GM23248 (cell line): ENCODE measurements at places on chromosomes 11 and 22.

DNA sequence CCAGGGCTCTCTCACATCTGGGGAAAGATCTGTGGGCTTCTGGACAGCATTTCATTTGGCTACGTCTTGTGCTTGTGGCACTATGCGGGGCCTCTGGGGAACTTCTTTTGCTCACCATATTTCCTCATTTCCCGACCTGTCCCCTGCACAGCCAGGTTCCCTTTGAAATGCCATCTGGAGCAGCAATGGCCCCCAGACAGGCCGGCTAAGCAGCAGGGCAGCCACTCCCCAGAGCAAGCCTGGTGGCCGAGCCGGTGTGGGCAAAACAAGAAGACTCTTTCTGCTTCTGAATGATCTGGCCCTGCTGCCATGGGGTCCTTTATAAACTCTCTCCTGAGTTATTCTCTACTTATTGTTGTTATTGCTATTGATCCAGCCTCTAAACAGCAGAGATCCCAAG is 190.7 kb upstream of the NECTIN1 start:
- no peak for DNase-seq

DNA sequence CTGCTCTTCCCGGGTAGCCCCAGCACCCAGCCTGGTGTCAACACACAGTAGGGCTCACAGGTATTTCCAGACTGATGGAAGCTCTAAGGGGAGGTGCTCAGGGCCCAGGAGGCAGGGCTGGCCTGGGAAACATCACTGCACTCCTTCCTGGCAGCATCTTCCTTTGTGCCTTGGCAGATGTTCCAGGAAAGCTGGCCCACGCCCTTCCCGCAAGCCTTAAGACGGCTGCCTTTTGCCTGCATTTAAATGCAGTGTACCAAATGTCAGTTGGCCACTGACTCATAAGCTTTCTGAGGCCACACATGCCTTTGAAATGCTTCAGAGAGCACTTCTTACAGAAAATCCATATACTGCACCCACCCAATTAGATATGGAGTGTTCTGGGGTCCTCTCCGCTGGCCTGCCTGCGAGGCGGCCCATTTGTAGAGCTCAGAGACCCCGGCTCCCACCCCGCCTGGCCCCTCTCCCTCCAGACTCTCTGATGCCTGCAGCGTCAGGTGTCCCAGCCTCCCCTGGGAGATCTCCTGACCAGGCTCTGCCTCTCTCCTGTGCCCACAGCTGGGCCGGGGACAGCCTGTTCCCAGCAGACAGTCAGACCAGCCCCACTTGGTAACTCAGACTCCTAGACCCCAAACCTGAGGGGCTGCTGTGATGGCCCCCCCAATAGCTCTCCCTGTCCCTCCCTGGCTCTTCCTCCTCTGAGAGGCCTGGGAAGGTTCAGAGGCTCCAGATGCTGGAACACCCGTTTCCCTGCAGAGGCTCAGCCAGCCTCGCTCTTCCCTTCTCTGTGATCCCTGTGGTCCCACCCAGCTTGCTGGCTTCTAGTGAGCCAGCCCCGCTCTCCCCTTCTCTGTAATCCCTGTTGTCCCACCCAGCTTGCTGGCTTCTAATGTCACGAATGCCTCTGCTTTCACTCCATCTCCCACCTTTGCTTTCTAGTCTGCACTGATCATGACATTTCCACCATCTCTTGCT is 47.6 kb upstream of the THY1 start:
- peak; percentile 98 for DNase-seq

- DNase-seq, result no peak
Measured at GRCh38 chr11:119468511-119468910, 45.5 kb upstream of the THY1 start.

DNA sequence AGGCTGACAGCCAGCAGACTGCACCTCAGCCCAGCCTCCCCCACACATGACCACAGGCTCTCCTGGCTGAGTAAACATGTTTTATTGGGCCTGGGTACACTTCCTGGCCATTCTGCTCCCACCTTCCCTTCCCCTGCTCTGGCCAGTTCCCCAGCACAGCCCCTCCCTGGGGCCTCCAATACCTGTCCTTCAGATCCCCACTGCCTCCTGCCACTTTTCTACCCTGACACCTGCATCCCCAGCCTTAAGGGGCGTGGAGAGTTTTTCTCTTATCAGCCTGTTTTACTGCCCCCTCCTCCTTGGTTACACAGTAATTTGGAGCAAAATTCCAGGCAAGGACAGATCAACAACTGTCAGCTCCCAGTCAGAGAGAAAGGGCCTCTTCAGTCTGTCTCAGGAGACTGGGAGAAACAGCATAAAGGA is at the start of gene ISX:
ISX (plus strand) TSS at position 363 of the 423 bp plus-strand sequence. CDS start 930 bp downstream, outside the sequence.
- DNase-seq, result no peak

- DNase-seq, result no peak
Measured at GRCh38 chr11:13667795-13668101, 720 bp upstream of the FAR1 start.

- no peak for DNase-seq
Measured at GRCh38 chr22:24730864-24731263, 43.7 kb downstream of the PIWIL3 start.

DNA sequence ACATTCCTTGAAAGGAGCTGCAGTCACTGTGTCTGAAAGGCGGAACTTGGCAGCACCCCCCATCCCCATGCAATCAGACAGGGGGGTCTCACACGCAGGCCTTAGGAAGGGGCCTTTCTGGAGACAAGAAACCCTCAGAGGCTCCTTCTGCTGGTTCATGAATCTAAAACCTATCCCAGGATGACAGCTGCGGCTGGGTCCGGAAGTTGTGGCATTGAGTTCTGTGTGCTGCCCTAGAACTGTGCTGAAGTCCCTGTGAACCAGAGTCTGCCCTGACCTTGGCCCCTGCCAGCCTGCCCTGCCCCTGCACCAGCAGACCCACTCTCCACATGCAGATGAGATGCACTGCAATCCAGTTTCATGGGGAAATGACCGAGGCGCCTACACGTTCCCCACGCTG is 268.0 kb downstream of the CTTN start:
- no peak for DNase-seq

DNA sequence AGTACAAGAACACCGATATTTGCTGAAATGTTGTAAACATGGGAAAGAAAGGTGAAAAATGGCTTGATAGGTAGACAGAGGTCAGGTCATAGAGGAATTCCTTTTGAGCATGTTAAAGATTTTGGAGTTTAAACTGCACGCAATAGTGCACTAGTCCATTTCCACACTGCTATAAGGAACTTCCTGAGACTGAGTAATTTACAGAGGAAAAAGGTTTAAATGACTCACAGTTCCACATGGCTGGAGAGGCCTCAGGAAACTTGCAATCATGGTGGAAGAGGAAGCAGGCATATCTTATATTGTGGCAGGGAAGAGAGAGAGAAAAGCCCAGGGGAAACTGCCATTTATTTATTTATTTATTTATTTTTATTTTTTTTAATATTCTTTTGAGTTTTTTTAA is 5.0 kb downstream of the OR10A5 start:
- no peak for DNase-seq

GRCh38 chr11:46338636-46338987 is 8.7 kb upstream of the DGKZ start:
- no peak for DNase-seq

DNA sequence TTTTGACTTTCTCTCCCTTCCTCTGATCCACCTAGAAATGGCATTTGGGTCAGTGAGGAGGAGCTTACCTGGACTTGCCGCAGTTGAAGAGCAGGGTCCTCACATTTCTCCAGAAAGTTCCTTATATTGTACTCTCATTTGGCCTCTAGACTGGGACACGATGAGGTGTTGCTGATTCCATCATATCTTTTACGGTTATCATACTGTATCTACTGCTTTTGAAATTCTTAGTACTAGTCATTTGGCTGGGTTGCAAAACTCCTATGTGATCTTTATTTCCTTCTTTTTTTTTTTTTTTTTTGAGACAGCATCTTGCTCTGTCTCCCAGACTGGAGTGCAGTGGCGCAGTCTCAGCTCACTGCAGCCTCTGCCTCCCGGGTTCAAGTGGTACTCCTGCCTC is 58.7 kb upstream of the FAM181B start:
- DNase-seq, result no peak

DNA sequence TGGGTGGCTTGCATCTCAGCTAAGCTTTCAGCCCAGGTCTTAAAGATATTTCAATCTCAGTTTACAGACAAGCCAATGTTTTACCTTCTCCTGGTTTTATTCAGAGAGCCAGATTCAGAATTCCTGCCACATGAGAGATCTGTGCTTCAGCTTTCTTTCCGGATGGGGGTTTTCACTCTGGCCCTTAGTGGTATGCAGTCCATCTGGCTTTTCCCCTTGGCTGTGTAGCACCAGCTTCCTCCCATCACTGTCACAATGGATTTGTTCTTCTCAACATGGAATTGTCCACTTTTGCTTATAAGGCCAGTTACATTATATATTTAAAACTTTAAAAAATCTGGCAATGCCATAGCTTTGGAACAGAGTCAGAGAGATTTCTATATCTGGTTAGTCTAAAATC is 303.9 kb downstream of the ETS1 start:
- DNase-seq, result no peak

DNA sequence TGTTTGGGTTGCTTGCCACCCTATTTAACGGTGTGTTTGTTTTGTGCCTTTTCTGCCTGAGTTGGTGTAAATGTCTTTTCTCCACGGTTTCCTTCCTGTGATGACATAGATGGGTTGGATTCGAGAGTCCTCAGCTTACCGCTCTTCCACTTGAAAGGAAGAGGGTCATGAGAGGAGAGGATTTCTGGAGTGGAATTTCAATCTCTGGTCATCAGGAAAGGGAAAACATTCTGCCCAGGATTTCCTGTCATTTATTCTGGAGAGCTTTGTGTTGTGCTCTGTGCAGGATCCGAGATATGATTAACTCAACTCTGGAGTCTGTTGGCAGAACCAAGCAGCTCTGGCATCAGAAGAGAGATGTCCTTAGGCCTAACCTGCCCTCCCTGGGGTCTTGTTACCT is 605.2 kb downstream of the NTM start:
- no peak for DNase-seq

- DNase-seq, result no peak
Measured at GRCh38 chr11:39804271-39804670, 1655.2 kb downstream of the LRRC4C start.

DNA sequence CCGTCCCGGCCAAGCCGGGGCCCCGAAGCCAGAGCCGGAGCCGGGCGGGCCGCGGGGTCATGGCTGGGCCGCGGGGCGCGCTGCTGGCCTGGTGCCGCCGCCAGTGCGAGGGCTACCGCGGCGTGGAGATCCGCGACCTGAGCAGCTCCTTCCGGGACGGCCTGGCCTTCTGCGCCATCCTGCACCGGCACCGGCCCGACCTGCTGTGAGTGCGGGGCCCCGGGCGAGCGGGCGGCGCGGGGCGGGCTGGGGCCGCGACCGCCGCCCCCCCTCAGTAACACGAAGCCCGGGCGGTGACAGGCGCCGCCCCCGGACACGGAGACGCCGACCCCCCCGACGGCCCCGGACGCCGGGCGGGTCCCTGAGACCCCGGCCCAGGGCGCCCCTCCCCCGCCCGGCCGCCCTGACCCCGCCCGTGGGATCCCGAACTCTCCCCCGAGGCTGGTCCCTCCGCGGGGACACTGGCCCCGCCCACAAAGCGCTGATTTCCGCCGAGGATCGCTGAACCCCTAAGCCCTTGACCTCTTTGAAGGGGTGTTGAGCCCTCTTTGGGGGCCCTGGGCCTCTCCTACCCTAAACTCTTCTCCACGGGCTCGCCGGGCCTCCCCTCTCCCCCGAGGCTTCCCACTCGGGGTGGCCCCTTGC is 389 bp downstream of the MICALL1 start:
- DNase-seq, result peak; percentile 49

- no peak for DNase-seq
Measured at GRCh38 chr22:33983558-33983957, 63.3 kb upstream of the LARGE1 start.

GRCh38 chr11:69670158-69670845 is 4.9 kb downstream of the LTO1 start:
- peak; percentile 90 for DNase-seq

DNA sequence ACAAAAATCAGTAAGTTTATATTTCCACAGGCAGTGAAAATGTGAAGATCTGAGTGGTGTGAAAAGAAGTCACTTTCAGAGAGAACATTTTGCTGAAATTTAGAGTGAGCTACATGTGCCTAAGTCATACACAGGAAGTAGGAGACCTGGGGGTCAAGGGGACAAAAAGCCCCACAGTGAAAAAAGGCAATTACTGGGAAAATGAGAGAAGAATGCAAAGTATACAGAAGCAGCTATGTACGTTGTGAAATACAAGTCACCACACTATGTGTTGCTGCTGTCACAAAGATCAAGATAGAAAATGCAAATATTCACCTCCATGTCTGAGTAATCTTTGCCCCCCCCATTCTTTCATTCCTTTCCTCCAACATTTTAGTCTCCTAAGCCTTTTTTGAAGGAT is 21.6 kb upstream of the SESN3 start:
- DNase-seq, result no peak

- DNase-seq, result peak; percentile 84
Measured at GRCh38 chr11:35618497-35619115, 346 bp downstream of the FJX1 start.

DNA sequence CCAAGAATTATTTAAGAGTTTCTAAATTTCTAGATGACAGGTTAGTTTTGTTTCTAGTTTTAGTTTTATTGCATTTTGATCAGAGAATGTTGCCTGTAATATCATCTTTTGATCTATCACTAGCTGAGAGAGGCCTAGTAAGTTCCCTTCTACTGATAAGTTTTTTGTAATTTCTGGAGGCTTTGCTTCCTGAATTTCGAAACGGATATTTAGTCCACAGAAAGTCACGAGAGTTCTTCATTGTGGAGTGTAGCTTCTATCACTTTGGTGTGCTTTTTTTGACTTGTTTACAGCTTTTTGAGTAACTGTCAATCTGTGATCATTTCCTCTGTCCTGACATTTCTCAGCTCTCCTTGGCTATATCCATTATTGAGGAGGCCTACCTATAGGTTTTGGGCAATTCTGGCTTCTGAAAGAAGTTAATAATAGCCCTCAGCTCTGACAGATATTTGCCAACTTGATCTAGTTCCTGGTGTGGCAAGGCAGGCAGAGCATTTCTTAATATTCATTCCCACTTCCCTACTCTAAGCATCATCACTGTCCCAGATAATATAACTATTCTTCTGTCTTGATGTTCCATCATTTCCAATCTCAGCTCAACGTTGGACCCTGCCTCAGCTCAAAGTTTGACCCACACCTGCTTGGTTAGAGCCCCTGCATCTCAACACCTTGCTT is 171.3 kb downstream of the BLID start:
- DNase-seq, result no peak

GRCh38 chr11:66688561-66689534 is 11.2 kb upstream of the RBM4B start:
- peak; percentile 9 for DNase-seq

DNA sequence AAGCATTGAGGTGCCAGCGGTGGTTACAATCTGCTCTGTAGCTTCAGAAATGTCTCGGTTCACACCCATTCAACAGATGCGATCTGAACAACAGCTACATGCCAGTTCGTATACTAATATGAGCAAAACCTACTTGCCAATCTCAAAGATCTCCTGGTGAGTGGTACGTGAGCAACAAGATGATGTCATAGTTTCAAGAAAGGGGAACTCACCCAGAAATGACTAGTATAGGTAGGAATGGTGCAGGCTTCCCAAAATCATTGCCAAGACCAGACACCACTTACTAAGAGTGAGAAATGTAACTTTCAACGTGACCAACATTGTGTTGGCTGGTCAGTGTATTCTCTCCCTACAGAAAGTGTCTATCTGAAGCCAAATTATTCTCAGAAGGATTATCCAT is 31.1 kb downstream of the OR6Q1 start:
- DNase-seq, result peak; percentile 96
